ENCODE measurements at places on chromosomes 1 and 21.

GRCh38 chr1:37415611-37416244 is 58.7 kb upstream of the ZC3H12A start:
- no peak for DNase-seq

GRCh38 chr1:92989936-92990583 is 28.8 kb upstream of the DIPK1A start:
- DNase-seq = no peak

DNA sequence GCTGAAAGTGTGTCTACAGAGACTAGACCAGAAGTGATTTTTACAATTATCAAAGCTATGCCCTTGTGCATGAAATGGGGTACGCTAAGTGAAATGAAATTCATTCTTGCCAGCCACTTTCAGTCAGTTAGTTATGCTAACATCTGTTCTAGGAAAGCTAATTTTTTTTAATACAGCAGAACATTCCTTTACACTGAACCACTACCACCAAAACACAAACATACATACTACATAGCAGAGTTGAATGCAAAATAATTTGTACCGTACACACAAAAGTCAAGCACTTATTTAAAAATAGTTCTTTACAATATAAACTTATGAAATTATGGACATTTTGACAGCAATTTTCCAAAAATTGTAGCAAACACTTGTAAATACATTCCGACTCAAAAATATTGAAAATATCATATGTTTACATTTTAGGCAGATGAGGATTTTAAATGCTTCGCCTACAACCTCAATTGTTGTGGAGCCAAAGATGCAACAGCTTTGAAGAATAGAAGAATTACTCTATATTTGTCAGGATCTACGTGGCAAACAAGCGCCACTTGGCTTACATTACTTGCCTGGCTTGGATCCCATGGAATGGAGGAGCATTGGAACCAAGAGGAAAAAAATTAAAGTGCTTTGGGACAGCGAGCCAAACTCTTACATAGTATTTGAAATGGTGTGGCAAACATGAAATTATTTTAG is 30.6 kb downstream of the WLS start:
- no peak for DNase-seq

DNA sequence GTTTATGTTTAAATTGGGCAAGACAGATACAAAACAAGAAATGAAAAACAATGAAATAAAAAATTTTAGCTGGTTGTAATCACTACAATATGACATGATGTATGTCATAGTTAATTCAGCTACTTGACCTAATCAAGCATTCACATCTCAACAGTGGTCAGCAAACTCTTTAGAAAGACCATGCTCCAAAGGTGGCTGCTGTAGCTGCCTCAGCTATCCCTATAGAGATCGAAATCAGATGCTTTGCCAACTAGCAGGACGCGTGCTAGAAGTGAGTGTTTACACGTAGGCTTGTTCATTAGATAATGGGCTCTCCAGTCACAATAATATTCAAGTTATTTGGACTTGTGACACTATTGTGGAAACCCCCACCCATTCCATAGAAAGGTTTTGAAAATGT is 25.9 kb downstream of the RGS5 start:
- no peak for DNase-seq

- DNase-seq = no peak
These were observed 148.3 kb downstream of the KCNJ6 start for GRCh38 chr21:37767984-37768383.

GRCh38 chr1:173107696-173108095 is 57.0 kb upstream of the TNFSF18 start:
- no peak for DNase-seq

DNA sequence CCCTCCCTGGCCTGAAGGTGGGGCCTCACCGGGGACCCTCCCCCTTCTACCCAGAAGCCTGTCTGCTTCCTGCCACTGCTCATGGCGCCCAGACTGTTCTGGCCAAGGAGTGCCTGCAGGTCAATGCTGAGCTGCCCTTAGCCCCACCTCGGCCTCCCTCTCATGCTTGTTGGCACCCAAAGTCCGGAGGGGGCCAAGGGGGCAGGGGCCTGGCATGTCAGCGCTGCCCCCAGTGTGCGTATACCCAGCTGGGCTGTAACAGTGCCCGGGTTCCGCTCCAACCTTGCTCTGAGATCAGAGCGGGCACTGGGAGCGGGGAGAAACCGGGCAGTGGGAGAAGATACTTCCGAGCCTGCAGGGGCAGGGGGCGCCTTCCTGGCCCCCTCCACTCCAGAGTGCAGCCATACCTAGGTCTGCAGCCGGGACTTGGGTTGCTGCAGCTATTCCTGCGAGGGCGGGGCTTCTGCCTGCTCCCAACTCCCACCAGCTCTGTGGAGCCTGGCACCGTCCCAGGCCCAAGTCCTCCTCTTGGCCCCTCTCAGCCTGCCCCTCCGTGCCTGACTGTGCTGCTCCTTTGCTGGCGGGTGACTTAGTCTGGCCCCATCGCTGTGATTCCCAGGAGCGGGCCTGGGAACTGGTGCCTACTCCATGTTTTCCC is 21.4 kb upstream of the TGFB2 start:
- DNase-seq = no peak

DNA sequence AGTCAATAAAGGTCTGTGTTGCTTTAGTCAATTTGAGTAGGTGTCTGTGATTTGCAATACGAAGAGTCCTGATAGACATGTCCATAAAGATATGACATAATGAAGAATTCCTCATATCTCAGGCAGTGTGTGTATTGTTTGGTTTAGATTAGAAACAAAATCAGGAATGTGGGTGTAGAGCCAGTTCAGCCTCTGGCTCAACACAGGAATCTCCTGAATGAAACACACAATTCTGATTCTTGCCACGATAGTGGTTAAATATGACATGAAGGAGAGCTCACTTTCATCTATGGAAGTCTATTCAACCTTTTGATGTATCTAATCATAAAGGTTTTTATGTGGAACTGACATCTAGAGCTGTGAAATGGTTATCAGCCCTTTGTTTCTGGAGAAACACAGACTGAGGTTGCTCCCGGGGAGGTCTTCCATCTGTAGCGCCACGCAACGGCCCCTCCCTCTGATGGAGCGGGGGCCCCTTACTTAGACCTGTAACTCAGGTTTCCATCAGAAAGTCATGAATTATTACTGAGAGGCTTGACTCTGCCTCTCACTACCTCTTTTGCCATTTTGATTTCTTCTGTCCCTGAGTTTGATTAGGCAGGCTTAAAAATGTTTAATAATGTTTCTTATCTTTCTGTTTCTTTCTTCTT is 19.5 kb downstream of the TSPAN2 start:
- DNase-seq = no peak

- no peak for DNase-seq
These were observed 3.8 kb upstream of the KRTAP19-8 start for GRCh38 chr21:31042080-31042464.

DNA sequence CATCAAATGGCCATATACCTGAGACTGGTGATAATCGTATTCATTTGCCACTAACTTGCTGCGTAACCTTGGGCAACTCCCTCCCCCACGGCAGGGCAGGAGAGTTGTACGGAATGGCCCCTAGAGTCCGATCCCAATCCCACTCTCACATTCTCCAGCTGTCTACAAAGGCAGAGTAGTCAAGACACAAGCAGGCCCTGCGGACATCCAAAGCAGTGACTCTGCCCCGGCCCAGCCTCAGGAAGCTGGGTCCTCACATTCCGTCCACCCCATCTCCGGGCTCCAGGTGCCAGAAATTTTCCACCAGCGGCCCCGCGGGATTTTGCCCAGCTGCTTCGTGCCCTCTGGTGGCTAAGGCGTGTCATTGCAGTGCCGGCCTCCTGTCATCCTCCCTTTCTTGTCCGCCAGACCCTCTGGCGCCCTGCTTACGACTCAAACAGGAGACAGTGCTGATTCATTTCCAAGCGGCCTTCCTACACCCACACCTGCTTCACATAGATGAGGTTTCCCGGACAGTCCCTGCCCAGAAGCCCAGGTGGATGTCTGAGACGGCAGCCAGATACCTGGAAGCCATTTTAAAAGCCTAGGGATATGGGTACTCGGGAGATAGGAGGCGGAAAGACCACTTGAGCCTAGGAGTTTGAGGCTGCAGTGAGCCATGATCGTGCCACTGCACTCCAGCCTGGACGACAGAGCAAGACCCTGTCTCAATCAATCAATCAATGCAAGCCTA is 2.9 kb upstream of the S100A2 start:
- peak; percentile 83 for DNase-seq

DNA sequence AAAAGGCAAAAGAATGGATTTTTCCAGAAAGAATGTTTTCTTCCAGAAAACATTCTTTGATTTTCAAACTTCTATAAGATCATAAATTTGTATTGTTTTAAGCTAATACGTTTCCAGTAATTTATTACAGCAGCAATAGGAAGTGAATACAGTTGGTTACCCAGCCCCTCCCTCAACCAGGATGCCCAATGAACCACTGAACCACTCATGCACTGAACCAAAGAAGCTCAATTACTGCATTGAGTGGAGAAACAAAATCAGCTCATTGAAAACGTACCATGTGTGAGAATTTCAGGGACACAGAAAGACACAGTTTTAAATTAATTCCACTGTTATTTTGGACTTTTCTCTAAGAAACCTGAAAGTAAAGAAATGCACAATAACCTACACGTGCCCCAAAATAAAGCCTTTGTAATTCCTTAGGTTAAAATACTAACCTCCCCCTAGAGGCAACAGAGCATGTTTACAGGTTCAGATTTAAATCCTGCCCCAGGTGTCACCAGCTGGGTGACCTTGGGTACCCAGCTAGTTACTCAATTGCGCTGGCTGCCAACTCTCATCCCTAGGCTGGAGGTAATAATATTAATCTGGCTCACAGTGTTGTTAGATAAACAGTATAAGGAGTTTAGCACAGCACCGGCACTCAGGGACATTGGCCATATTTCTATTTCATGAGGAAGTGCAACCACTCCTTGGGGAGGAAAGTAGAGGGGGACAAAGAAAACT is 111.7 kb downstream of the NMNAT2 start:
- no peak for DNase-seq

- DNase-seq = no peak
These were observed 538.4 kb upstream of the NCAM2 start for GRCh38 chr21:20459838-20460237.

GRCh38 chr1:241615043-241615974 is 24.9 kb downstream of the CHML start:
- DNase-seq = no peak

DNA sequence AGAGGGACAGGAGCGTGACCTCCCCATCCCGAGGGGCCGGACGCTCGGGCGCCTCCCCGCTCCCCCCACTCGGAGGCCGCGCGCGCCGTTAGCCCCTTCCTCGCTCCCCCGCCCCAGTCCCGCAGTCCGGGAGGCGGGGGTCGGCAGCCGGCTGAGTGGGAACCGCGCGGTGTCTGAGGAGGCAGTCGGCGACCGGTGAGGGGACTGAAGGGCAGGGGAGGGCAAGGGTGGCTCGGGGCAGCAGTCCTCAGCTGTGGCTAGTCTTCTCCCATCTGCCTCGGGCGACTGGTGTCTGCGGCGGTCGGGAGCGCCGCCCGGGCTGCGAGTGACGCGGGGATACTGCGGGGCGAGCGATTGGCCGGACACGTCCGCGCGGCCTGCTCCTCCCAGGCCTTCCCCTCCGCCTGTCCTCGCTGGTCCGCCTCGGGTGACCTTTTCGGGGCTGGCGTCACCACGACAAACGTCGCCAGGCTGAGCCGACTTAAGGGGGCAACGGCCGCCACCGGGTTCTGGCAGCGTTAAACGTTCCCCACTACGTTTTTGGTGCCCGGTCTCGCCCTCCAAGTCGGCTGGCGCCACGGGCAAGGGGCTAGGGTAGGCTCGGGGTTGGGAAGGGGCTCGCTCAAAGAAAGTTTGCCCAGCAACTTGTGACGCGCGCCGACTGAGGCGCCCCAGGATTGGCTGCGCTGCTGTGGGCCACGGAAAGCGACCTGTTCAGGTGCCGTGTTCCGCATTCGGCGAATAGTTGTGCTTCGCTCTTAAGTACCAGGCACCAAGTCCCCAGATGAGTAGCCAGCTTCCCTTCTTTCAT is 538 bp downstream of the ZNF672 start:
- peak; percentile 76 for DNase-seq

- DNase-seq = no peak
These were observed 100.5 kb upstream of the COA6 start for GRCh38 chr1:234272656-234273312.

- no peak for DNase-seq
These were observed 28.3 kb upstream of the TMPRSS2 start for GRCh38 chr21:41536076-41536826.

DNA sequence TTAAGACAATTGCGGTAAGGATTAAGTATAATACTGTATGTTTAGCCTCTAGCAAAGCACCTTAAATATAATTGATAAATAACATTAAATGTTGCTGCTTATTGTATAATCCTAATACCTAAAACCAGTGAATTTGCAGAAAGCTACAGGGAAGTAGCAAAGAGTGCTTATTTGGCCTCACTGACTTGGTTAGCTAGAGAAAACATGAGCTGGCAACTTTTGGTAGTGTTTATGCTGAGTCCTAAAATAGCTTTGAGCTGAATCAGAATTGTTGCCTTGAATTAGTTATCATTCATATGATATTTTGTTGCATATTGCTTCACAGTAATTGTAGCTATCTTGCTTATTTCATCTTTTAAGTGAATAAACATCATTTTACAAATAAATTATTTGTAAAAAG is 3.5 kb downstream of the TRIM67 start:
- no peak for DNase-seq

- no peak for DNase-seq
These were observed 184.5 kb downstream of the RUNX1 start for GRCh38 chr21:34864370-34865149.

DNA sequence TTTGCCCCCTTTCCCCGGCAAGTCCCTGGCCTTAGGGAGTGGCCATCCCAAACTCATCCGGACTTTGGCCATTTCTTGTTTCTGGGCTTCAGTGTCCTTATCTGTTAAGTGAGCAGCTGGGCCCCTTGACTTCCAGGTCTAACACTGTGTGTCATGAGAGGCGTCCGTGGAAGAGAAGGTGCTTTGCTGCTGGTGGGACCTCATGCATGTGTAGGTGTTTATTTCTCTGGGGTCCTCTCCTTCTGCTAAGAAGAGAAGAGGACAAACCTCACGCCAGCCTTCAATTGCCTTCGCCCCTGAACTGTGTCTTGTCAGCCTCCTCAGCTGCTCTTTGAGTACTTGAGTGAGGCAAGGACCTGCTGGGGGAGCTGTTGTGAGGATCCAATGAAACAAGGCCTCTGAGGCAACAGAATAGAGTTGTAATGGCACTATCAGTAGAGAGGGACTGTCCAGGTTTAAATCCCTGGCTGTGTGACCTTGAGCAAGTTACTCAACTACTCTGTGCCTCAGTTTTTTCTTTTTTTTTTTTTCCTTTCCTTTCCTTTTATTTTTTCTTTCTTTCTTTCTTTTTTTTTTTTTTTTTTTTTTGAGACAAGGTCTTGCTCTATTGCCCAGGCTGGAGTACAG is 72.5 kb downstream of the RUNX3 start:
- DNase-seq = no peak

- peak; percentile 47 for DNase-seq
These were observed 3.7 kb upstream of the PPM1J start for GRCh38 chr1:112718691-112719418.

- DNase-seq = no peak
These were observed 134.2 kb downstream of the GDAP2 start for GRCh38 chr1:117795190-117795589.

GRCh38 chr1:35046730-35047129 is 15.0 kb upstream of the ZMYM6 start:
- no peak for DNase-seq

GRCh38 chr1:110404401-110404800 is 3.1 kb downstream of the LAMTOR5 start:
- no peak for DNase-seq

Data from stimulated activated CD4-positive, alpha-beta T cell treated with anti-CD3 and anti-CD28 coated beads, Interleukin-1b, Interleukin-23, amount 100 ng/mL, for 24 hours (primary cell).